ENCODE measurements at places on chromosomes 3 and 15.

DNA sequence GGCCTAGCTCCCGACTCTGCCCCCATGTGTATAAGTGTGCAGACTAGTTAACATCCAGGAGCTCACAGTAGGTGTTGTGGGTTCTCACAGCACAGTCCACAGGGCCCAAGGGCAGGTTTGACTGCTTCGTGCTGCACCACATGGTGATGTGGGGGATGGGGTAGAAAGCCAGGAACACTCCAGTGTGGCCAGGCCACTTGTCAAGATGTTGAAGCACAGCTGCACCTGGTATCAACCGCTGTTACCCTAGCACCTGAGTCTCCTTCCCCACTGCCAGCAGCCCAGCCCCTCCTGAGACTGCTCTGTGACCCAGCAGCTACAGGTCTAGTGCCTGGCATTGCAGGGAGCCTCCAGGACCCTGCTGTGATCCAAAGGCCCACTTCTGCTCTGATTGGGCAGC, 53.4 kb downstream of the CHDH start:
- DNase-seq = no peak

GRCh38 chr3:121834157-121834670, 646 bp downstream of the IQCB1 start:
- DNase-seq = no peak

DNA sequence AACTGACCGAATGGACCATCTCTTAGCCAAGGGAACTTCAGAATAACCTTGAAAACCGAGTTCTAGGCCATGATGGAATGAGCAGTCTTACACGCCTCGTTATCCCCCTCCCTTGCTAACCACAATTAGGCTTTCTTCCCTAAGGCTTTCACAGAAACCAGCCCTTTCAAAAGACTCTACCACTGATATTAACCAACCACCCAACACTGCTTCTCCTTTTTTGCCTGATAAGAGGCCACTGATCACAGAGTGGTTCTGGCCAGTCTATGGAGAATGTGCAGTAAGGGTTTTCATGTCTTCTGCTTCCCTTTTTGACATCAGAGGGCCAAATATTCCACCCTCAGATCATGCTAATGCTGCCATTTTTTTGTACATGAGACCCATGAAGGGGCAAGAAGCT, 59.3 kb downstream of the MCF2L2 start:
- no peak for DNase-seq

DNA sequence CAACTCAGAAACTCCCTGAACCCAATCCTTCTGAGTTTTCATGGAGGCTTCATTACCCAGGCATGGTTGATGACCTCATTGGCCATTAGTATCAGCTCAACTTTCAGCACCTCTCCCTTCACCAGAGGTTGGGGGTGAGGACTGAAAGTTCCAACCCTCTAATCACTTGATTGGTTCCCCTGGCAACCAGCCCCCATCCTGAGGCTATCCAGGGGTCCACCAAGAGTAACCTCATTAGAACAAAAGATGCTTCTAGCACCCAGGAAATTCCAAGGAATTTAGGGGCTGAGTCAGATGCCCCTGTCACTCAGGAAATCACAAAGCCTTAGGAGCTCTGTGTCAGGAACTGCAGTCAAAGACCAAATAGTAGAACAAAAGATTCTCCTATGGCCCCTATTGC, 43.8 kb downstream of the ADAMTSL3 start:
- no peak for DNase-seq

- peak; percentile 51 for DNase-seq
Observed at GRCh38 chr3:127775398-127776109, 46.8 kb downstream of the MGLL start.

DNA sequence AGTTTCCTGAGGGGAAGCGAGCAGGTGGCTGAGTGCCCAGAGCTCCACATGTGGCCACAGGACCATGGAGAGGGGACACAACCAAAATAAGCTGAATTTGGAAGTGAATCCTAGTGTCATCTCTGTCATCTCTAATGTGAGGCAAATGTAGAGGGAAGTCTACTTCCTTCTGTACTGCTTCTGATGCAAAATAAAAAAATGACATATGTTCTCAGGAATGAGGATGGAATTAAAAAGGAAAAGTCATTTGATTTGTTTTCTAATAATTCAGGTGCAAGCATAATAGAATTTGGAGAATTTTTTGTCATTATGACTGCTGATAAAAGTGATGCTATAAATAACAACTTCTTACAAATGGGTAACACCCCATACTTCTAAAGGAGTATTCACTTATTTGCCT, 59.5 kb upstream of the POU1F1 start:
- no peak for DNase-seq

DNA sequence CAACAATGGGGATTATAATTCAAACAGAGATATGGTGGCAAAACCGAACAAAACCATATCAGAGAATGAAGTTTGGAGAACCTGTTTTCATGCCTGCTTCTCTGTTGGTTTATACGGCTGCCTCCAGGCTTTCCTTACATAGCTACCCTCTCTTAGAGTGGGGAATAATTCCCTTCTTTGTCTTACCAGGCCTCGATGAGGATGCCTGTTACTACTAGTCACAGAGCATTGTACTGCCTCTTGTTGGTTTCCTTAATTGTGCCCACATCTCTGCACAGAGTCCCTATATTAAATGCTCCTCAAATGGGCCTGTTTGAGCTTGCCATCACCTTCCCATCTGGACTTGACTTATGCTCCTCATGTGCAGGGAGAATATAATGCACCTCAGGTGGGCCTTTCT, 92.9 kb downstream of the NCEH1 start:
- no peak for DNase-seq

DNA sequence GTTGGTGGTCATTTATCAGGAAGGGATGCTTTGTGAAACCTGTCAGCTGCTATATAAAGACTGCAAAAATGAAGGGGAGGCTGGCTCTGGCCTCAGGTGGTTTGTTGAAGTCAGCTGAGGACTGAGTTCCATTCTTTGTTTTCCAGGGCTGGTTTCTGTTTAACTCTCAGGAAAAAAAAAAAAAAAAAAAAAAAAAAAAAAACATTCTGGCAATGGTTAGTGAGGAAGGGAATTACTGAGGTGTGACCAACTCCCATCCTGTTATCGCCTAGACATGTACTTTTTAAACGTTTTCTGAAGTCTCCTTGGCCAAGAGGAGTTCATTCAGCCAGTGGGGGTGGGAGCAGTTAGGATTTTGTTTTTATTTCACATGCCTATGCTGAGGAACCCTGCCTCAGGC, 316.3 kb downstream of the OXSM start:
- DNase-seq = no peak

- DNase-seq = no peak
Observed at GRCh38 chr3:149783576-149783975, 8.8 kb downstream of the ANKUB1 start.

- no peak for DNase-seq
Observed at GRCh38 chr3:175564363-175564762, 705.2 kb downstream of the NAALADL2 start.

- no peak for DNase-seq
Observed at GRCh38 chr3:147409143-147410115, at the start of gene ZIC1. ZIC1 (plus strand) TSS chr3:147409365; CDS start chr3:147410113, 748 bp downstream.

GRCh38 chr15:96474231-96474664, 143.7 kb downstream of the NR2F2 start:
- DNase-seq = no peak

DNA sequence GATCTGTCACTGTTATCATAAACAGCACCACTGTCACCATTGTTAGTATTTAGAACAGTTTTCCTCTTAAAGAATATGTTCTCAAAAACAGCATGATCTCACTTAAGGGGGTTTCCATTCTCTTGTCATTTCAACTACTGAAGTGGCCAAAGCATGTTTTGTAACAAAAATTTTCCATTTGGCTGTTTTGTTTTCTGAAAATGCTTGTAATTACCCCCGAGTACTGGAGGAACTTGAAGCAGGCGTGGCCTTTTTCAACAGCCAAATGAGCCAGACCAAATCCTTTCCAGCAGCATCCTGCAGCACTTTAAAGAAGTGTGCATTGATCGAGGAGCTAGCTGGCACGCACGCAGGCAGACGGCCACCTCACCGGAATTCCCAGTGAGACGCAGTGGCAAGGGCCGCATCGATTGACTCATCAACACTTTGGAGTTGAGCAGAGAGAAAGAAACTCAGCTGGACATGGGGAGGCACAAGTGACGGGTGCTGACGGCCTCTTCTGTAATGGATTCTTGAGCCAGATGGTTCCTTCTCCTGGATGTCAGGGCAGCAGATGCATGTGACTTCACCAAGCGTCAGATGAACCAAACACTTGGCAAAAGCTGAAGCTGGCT, 234.3 kb upstream of the IGF1R start:
- DNase-seq = no peak

GRCh38 chr3:98532709-98533571, 1.2 kb downstream of the GPR15 start:
- DNase-seq = no peak

- DNase-seq = no peak
Observed at GRCh38 chr15:68778876-68779275, 41.8 kb downstream of the ANP32A start.

DNA sequence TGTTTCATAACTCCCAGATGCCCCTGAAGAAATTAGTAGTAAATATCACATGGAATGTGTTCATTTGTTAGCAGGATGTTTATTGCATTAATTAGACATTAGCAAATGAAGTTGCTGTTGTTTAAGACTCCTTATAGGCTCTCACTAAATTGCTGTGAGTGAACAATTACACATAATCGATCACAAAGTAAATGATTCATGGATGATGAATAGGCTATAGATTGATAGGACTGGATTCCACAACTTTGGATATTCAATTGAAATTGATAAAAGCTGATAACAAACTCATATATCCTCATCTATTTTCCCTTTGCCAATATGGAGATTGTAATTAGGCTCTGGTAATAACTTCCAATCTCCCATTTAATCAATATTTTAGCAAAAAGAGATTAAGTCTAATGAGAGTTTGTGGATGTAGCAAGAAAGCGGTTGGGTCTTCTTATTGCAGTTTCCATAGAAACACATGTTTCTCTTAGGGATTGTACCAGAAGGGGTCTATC, 555.5 kb downstream of the ROBO2 start:
- no peak for DNase-seq

GRCh38 chr3:172079326-172079976, 40.1 kb downstream of the FNDC3B start:
- no peak for DNase-seq

- DNase-seq = no peak
Observed at GRCh38 chr3:133474817-133475216, 75.0 kb downstream of the BFSP2 start.

DNA sequence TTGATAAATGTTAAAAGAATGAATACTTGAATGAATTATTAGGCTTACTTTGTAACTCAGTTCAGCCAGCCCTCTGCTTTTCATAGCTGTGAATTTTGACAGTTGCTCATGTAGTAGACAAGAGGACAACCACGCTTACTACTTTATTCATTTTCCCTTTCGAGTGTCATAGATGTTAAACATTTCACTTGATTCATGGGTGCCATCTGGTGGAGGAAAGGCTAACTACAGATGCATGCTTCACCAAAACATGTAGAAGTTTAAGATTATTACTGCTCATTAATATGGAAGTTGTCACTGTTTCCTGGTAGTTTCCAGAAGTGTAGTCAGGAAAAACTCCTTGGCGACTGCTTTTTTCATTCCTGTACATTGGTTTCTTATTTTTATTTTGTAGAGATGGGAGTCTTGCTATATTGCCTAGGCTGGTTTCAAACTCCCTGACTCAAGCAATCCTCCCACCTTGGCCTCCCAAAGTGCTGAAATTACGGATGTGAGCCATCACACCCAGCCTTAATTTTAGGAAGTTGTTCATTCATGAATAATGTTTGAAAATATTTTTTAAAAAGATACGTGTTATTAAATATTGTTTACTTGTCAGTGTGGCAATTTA, 163.2 kb downstream of the B3GALNT1 start:
- DNase-seq = peak; percentile 62

- DNase-seq = no peak
Observed at GRCh38 chr3:191350396-191351090, 20.2 kb upstream of the UTS2B start.

- no peak for DNase-seq
Observed at GRCh38 chr3:182596676-182597410, 196.5 kb upstream of the ATP11B start.

DNA sequence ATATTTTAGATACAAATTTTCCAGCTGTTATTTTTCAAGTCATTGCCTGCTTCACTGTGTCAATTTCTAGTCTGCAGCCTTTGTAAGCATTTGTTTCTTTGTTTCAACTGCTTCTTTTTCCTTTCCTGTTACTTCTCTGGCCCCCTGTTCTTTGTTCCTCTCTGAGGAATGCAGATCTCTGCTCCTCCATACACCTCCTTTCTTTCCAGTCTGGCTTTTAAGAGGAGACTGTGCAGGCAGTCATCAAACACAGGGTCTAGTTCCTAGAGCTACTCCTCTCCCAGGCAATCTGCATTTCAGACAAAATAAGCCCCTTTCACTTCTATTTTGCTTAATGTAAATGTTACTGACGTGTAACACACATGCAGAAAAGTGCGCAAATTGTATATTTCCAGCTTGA, 502.9 kb downstream of the PDCD6IP start:
- DNase-seq = no peak

GRCh38 chr3:13006216-13006990, 66.8 kb downstream of the IQSEC1 start:
- no peak for DNase-seq

DNA sequence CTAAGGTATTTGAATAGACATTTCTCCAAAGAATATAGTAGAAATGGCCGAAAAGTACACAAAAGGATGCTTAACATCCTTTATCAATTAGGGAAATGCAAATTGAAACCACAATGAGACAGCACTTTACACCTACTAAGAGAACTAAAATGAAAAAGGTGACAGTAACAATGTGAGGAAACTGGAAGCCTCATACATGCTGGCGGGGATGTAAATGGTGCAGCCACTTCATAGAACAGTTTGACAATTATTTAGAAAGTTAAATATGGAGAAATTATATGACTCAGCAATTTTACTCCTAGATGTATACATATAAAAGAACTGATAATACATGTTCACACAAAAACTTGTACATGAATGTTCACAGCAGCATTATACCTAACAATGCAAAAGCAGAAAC, 13.4 kb downstream of the SPICE1 start:
- DNase-seq = no peak

- DNase-seq = no peak
Observed at GRCh38 chr15:57464480-57464879, 88.2 kb downstream of the CGNL1 start.

DNA sequence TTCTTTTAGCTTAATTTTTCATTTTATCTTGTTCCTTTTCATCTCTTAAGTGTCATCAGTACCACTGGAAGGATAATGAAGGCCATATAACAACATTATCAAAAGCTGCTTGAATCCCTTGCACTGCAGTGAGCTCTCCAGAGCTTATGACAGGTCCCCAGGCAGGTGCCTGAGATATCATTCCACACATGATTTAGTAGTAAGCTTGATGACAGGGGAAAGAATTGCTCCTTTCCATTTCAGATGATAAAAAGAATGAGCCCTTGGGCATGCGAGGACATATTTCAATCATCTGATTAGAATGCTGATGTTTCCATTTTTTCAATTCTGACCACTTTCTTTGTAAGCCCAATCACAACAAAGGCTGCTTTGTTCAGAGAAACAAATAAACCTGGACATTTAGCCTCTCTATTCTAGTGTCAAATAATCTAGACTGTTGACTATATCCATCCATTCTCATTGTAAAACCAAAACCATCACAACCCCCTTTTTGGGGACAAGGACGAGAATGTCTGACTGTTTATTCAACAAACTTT, 567.8 kb downstream of the IGSF11 start:
- no peak for DNase-seq

- peak; percentile 18 for DNase-seq
Observed at GRCh38 chr15:76060118-76060989, 569 bp downstream of the TMEM266 start.

Measured in GM10248 (cell line).